ENCODE measurements at places on chromosomes 1 and 21.

- DNase-seq = no peak
These were observed 239.3 kb downstream of the NRIP1 start for GRCh38 chr21:14825514-14825974.

- peak; percentile 82 for DNase-seq
These were observed 33.1 kb upstream of the LBR start for GRCh38 chr1:225460737-225461532.

DNA sequence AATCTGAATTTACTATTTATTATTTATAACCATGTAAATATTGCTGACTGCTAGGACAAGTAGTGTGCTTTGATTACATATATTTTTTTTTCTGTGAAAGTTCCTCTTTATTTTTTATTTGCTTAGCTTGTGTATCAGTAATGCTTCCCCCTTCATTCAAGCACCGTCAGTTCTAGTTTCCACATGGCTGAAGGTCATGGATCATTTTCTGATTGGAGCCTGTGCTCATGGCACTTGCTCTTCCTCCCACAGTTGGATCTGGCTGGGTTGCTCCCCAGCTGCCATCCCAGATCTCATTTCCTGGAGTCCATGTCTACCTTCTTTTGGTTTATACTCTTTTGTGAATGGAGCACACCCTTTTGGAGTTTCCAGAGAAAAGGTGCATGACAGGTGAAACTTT lies 57.0 kb upstream of the IGSF5 start:
- no peak for DNase-seq

- no peak for DNase-seq
These were observed 6.5 kb downstream of the NOC2L start for GRCh38 chr1:952603-953002.

GRCh38 chr1:53145942-53146708 lies 3.7 kb upstream of the SLC1A7 start:
- DNase-seq = no peak

DNA sequence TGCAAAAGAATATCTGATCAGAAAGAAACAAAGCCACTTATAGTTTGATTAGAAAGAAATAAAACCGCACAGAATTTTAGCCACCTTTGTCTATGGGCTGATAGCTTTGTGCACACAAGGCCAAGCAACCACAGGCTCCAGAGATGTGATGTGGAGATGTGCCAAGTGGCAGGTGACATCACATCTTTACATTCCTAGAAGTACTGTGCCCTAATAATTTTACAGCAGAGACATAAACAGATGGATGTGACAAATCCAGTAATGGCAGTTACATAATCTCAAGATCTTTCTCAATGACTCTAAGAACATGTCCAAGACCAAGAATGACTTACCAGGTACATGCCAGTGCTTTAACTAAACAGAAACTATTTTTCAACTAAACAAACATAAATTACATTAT lies 159.5 kb downstream of the LTN1 start:
- peak; percentile 14 for DNase-seq

- no peak for DNase-seq
These were observed 200.4 kb downstream of the DNM3 start for GRCh38 chr1:172041742-172042141.

- no peak for DNase-seq
These were observed 15.6 kb upstream of the ZMYM6 start for GRCh38 chr1:35047188-35047858.

DNA sequence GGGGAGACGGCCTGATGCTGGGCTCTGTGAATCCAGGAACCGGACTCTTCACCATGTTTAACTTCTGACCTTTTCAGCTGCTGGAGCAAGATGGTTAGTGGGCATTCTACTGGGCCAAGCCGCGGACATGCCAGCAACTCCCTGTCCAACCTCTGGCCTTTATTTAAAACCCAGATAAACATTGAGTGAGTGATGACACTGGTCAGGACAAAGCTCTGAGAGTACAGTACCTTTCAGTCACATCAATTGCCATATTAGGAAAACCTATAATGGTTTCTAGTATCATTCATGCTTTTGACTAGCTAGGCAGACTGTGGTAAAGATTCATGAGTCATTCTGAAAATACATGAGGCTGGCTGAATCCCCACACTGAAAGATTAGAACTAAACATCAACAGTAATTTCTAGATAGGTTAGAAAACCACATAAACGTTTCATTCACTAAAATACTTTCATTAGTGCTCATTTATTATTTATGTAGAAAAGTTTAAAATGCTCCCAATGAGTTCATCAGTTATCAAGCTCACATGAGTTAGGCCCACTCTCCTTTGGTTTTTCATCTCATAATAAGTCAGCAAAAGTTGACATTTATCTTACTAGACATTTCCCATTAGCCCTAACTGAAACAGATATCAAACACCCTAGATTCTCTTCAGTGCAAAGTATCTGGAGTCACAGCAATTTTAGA lies 7.1 kb upstream of the ACTA1 start:
- DNase-seq = no peak

GRCh38 chr1:8586438-8586837 lies 231.0 kb downstream of the RERE start:
- DNase-seq = no peak

DNA sequence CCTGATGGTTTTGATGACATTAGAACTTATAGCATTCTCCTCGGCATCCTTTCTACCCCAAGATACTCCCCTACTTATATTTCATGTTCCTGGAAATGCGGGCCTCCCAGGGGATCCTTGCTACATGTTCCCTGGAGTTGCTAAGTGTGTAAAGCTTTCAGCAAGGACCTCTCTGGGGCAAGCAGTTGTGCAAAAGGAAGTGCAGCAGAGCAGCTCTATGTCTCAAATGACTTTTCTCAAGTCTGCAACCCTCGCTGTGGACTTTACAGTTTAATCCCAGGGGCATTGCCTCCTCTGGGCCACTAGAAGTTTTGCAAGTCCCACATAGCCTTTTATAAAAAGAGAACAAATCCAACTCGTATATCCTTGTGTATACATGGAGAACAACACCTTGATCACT lies 20.8 kb upstream of the MNDA start:
- no peak for DNase-seq

- no peak for DNase-seq
These were observed 74.6 kb downstream of the CD247 start for GRCh38 chr1:167443757-167444156.

DNA sequence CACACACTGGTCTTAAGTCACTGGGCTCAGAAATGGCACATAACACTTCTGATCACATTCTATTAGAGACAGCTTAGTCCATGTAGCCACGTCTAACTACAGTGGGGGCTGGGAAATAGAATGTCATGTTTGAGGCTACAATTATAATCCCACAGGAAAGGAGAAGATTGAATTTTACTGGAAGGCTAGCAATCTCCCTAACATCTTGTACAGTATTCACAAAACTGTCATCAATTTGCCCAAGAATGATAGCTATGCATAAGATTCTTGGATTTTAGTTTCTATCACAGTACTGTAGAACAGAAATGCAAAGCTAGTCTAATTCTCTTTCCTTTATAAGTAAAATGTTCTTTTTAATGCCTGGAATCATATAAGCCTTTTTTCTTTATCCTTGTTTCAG lies 12.7 kb upstream of the ZMYM6 start:
- DNase-seq = no peak

DNA sequence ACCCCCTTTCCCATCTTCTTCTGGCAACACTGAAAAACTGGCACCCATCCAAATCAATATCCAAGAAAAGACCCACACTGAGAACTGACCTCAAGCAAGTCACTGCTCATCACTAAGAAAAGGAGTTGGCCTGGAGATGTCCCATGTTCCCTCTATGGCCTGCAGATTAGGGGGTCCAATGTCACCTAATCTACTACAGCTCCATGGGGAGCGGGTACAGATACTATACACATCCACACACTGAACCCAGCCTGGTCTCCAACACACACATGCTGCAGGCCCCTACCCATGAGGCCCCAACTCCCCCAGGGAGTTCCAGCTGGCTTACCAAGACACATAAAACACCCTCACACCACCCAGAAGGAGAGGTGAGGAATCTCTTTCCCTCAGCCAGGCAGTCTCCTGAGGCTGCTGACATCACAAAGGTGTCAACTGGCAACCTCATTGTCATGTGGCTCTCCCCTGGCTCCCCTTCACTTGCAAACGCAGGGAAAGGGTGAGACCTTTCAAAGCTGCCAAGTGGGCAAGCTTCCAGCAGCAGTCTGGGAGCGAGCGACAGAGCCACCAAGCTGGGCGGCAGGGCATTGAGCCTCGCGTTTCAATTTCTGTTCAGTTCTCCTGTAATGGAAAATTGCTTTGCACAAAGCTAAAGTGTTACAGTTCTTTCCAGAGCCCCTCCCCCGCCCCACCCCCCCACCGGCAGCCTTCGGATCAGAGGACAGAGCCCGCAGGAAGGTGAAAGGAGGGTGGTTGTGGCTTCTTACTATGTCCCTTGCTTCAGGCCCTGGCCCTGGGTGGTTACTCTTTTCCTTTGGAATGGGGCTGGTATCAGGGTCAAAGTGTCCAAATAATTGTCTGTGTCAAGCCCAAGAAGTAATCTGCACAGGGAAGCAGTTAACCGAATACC lies at the start of gene LRRC52:
TSS of gene LRRC52 (plus strand) at position 469 of the 907 bp plus-strand sequence. CDS start at position 766, 297 bp downstream.
- DNase-seq = no peak

- DNase-seq = no peak
These were observed 122.1 kb upstream of the RGS1 start for GRCh38 chr1:192453360-192453992.

- DNase-seq = no peak
These were observed 229.3 kb downstream of the USH2A start for GRCh38 chr1:216193839-216194443.

DNA sequence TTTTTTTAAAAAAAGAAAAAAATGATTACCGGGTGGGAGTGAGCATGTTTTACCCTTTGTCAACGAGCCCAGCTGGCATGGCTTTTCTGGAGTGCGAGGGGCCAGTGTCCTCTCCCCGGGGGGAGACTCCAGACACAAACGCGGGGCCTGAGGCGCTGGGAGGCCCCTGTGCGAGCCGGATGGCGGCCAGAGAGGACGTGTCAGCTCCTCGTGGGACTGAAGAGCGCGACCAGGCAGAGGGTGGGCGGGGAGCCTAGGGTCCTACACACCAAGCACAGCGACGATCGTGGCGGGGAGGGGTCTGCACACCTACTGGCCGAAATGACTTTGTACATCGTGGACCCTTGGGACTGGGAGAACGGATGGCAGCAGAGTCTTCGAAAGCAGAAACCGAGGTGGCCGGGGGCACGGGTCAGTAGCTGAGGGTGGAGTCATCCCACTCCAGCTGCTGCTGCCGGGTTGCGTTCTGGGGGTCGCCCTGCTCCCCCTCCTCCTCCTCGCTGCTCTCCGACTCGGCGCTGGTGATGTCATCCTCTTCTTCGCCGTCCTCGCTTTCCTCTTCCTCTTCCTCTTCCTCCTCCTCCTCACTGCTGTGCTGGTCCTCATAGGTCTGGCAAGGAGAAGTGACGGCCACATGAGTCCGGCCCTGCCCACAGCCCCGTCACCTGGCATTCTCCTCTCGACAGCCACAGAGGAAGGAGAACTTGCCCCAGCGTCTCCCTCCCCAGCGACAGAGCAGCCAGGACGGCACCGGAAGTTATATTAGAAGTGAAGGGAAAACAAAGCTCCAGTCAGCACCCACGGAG lies 78.8 kb downstream of the PIK3CD start:
- no peak for DNase-seq

DNA sequence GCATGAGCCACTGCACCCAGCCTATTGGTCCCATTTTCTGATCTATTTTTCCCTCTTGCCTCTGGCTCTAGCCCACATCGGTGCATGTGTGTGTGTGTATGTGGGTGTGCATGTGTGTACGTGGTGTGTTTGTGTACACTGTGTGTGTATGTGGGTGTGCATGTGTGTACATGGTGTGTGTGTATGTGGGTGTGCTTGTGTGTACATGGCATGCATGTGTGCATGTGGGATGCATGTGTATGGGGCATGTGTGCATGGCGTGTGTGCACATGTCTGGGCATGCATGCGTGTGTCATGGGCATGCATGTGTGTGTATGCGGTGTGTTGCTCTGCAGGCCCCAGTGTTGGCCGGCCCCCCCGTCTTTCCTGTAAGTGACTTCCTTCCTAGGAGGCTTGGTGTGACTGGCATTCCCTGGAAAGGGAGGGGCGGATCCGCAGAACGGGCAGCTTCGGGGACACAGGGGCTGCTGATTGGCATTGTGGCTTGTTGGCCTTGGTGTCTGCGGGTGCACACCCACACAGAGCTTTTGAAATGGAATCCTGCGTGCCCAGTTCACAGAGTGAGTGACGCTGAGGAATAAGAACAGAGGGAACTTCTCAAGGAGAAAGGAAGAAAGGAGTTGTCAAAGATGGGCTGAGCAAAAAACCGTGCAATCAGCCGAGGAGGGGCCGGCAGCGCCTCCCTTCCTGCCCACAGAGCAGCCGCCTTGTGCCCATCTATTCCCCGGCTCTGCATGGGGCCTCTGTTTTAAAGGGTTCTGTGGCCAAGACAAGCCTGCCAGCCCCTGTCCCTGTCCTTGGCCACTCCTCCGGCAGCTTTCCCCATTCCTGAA lies 8.0 kb downstream of the PDXK start:
- DNase-seq = no peak

DNA sequence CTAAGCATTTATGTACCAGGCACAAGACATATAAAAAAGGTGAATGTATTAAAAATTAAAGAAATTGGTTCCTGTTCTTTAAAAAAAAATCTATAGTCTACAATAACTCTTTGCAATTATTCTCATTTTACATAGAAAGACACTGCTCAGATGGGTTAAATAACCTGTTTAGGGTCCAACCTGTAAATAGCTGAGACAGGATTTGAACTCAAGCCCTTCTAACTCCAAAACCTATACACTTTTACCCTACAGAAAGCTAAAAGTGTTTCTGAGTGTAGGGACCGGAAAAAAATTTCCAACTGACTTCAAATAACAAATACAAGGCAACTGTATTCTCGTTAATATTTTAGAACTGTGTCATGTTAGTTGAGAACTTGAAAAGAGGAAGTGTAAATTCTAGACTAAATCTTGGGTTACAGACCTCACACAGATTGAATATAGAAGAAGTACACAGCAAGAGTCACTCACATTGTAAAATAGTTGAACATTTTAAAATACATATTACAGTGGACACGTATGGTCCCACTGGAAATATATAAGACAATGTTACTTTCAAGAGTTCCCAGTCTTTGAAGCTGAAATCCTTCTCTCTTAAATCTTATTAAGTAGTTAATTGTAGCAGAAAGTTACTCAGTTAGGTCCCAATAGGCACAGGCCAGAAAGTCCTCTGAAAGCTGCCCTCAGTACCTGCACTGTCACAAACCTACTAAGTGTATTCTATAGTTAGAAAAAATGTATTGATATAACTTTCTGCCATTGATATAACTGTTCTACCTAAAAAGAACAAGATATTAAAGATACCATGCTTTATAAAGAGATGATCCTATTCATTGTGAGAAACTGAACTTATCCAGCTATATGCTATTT lies 7.3 kb downstream of the EDEM3 start:
- DNase-seq = no peak

GRCh38 chr1:175192630-175193526 lies at the start of gene KIAA0040:
Gene KIAA0040, minus strand, starts transcription at chr1:175192776. Its CDS starts 31,763 bp downstream, at chr1:175161013.
- peak; percentile 52 for DNase-seq

DNA sequence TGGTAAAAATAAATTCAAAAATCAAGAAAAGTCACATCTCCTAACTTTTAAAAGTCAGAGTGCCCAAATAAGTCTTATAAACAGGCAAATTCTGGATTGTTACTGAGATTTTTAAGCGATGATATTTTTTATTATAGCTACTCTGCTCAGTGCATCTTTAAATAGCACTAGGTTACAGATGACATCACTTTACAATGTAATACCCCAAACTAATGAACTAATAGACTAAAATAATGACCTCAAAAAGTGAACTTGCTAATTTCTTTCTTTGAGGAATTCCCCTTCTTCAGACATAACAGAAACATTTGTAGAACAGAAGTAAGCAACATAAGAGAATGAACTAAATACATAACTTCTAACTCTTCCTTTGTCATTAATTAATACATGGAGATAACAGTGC lies 33.0 kb upstream of the ACTA1 start:
- DNase-seq = no peak
